Ovary (tissue), 10 donors: ENCODE measurements at places on chromosomes 2 and 18. TPM values are rescaled to one million over a fixed set of nuclear protein-coding genes. Genes with fewer than 3 reads are reported as not detected.
A peak's percentile ranks its signal among the peaks of the same experiment; 100 is the strongest.

- no peak for DNase-seq
- peaks cover 5% of the 10 kb centered on the region for H3K4me1 ChIP-seq
- H3K27ac ChIP-seq = no peak overlapping the region
These were observed 397.8 kb downstream of the NBAS start for GRCh38 chr2:15163326-15163725.

DNA sequence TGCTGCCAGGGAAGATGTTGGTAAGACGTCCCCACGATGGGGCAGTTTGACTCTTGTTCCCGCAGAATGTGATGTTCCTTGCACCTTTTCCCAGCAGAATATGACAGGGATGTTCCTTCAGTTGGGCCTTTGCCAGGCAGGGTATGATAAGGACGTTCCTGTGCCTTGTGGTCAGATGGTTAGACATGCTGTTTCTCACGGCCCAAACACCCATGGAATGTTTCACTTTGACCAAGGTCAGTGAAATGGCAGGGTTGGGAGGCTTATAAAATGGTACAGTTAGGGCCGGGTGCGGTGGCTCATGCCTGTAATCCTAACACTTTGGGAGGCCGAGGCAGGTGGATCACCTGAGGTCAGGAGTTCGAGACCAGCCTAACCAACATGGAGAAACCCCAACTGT, 40.3 kb upstream of the YPEL5 start:
- H3K36me3 ChIP-seq = no peaks in the 10 kb centered on the region
- H3K4me3 ChIP-seq = no peak overlapping the region
- H3K27ac ChIP-seq = no peak overlapping the region

- H3K4me3 ChIP-seq = peak overlapping the region; percentile 98
- H3K36me3 ChIP-seq = no peaks in the 10 kb centered on the region
- no peaks in the 10 kb centered on the region for H3K27me3 ChIP-seq
- peaks cover 12% of the 10 kb centered on the region for H3K4me1 ChIP-seq
- no peak for DNase-seq
- peak overlapping the region; percentile 86 for H3K27ac ChIP-seq
These were observed 2.4 kb downstream of the FHL2 start for GRCh38 chr2:105396254-105397024.

DNA sequence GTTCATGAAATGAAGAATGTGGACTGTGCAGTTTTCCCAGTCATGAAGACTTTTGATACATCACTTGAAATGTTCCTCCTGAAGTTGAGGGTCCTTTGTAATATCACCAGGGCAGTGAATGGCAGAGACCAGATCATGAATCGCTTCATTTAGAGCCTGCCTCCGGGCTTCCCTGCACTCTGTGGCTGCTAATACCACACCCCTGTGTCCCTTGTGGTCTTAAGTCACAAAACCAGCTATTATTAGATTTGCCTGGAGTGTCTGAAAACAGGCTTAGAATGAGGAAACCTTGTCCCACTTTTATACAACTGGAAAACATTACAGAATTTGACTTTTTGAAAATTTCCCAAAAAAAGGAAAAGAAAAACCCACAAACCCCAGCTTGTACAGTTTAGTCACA, 147.9 kb downstream of the MGAT5 start:
- peaks cover 3% of the 10 kb centered on the region for H3K4me1 ChIP-seq
- H3K27me3 ChIP-seq = no peaks in the 10 kb centered on the region
- no peak overlapping the region for H3K4me3 ChIP-seq
- no peak overlapping the region for H3K27ac ChIP-seq

DNA sequence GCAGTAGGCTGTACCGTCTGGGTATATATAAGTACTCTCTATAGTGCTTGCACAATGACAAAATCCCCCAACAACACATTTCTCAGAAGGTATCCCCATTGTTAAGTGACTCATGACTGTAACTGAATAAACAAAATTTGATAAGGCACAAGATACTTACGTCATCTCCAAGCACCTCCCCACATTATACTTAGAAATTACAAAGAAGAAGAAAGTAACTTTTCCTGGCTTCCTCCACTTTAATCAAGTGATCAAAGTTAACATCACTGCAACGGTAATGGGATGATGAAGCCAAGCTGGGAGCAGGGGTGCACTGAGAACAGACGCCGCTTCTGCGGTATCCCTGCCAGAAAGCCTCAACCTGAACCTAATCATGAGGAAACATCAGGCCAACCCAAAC, 9.7 kb downstream of the TNS1 start:
- H3K4me3 ChIP-seq = no peak overlapping the region
- no peak overlapping the region for H3K27ac ChIP-seq
- H3K36me3 ChIP-seq = no peaks in the 10 kb centered on the region
- no peaks in the 10 kb centered on the region for H3K27me3 ChIP-seq
- no peak for DNase-seq
- peaks cover 36% of the 10 kb centered on the region for H3K4me1 ChIP-seq

DNA sequence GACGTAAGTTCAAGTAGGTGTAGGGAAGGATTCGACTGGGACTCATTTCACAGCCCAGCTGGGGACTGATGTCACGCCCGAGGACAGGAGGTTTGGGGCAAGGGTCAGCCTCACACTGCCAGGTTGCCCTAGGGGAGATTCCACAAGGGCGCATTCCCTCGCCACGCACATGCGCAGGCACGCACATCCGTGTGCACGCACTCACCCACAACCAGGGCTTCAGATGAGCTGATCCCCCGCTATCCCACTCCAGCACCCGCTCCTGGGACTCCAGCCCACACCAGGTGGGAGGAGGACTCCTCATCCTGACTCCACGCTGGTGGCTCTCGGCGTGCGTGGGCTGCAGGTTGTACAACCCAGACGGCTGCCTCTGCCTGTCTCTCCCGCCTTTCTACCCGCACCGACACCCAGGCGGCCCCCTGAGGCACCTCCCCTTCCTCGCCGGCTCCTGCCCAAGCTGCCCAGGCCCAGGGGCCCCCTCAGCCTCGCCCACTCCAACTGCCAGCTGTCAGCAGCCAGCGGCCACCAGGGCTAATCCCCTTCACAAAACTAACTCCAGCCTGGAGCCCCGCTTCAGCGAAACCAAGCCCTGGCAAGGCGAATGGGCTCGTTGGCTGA, 47.8 kb upstream of the FOSL2 start:
- H3K4me1 ChIP-seq = peaks cover 10% of the 10 kb centered on the region
- no peaks in the 10 kb centered on the region for H3K27me3 ChIP-seq
- H3K4me3 ChIP-seq = no peak overlapping the region
- H3K36me3 ChIP-seq = no peaks in the 10 kb centered on the region

DNA sequence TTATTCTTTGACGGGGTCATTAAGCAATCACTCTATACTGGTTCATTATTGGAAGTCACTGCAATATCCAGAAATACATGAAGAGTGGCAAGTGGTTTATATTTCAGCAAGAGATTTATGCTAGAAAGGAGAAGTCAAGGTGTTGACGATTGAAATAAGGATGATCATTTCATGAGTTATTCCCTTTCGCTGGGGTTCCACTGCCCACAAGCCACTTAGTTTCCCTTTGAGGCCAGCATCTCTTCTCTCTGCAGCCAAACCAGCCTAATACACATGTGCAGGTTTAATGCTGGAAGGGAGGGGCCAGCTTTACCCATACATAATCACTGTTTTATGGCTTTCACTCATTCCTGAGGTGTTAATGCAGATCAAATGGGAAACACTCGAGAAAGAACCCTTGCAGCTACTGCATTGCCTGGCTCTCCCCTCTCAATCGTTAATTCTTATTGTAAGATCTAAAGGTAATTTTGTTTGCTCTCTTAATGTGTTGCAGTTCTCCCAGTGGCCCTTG, 108.4 kb downstream of the MEIS1 start:
- DNase-seq = no peak
- no peak overlapping the region for H3K4me3 ChIP-seq
- peaks cover 6% of the 10 kb centered on the region for H3K4me1 ChIP-seq

DNA sequence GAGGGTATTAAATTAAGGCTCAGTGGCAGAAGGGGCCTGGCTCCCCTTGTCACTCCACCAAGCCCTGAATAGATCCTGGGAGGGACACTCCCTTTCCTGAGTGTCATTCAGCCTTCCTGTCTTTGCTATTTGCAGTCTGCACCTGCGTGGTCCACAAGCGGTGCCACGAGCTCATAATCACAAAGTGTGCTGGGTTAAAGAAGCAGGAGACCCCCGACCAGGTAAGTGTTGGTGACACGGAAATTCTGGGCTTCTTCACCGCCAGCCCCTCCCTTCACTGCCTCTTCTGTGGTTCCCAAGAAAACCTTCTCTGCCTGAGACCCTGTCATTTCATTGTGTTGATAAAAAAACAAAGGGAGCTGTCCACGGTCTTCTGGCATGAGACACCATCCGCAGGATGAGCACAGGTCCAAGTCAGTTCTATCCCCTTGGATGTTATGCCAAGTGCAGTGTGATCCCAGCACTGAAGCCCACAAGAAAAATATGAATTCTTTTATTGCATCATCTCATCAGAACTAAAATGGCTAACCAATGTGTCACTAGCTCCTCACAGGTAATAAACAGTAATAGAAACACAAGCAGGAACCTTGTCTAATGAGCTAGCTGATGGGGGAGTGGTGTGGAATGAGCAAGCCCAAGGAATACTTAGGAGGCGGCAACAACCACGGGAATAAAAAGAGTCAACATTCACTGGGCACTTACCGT, 316.9 kb upstream of the EPAS1 start:
- no peaks in the 10 kb centered on the region for H3K4me1 ChIP-seq
- H3K36me3 ChIP-seq = no peaks in the 10 kb centered on the region
- no peak overlapping the region for H3K4me3 ChIP-seq
- H3K27me3 ChIP-seq = no peaks in the 10 kb centered on the region

DNA sequence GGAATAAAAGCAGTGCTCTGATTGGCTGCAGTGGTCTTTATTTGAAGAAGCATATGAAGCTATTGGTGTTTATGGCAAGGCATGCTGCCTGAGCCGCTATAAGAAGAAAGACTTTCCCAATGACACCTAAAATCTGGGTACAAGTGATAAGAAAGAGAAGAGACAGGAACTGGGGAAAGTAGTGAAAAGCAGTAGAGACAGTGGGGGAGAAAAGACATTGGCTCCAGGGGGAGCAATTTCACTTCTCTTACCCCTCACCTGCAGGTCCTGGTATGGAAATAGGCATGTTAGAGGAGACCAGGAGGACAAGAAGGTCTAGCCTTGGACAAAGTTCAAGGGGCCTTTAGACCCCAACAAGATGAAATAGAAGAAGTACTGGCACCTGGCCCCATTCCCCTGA, 47.1 kb downstream of the PLCL1 start:
- no peaks in the 10 kb centered on the region for H3K36me3 ChIP-seq
- H3K4me1 ChIP-seq = peaks cover 9% of the 10 kb centered on the region
- no peak overlapping the region for H3K27ac ChIP-seq
- no peaks in the 10 kb centered on the region for H3K27me3 ChIP-seq
- no peak overlapping the region for H3K4me3 ChIP-seq
- no peak for DNase-seq

GRCh38 chr2:212711856-212712255, 173.3 kb upstream of the ERBB4 start:
- H3K36me3 ChIP-seq = no peaks in the 10 kb centered on the region
- H3K4me1 ChIP-seq = no peaks in the 10 kb centered on the region
- no peak overlapping the region for H3K27ac ChIP-seq

DNA sequence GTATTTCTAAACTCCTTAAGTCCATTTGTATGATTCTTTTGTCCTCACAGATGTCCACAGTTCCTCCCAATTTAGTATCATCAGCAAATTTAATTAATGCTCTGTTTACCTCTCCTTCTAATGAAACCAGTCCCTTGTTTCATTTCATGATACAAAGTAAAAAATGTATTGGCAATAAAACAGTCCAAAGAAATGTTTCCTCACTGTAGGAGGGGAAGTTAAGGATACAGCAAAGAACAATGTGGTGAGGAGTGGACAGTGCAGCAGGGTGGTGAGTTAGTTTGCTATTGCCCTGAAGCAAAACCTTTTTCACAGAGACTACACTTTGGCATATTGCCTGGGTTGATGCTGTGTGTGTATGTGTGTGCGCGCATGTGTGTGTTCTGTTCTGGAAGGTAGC, 401.5 kb downstream of the ARHGAP15 start:
- H3K4me3 ChIP-seq = no peak overlapping the region
- H3K4me1 ChIP-seq = peaks cover 3% of the 10 kb centered on the region
- H3K27ac ChIP-seq = no peak overlapping the region

DNA sequence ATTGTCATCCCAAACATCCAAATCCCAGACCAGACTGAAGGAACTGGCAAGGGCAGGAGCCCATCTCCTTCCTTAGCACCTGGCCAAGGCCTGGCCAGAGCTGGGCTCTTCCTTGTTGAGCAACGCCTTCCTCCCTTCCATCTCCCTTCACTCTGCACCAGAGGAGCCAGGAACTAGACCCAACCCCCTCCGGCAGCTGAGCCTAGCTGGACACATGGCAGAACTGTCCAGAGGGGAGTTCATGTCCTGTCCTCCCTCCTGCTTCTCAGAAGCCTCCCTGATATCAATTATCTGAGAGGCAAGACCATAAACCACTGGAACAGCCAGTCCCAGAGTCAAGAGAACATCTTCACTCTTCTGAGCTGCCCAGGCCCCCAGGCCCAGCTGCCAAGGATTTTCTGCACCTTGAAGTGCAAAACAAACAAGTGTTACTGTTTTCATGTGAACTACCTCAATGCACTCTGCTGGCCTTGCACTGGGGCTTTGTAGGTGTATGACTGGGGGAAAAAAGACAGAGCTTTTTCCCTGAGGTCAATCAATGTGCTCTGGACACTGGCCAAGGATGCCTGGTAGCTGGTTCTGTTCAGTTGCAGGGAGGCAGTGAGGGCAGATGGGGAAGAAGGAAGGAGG, 107.6 kb upstream of the MSH6 start:
- no peaks in the 10 kb centered on the region for H3K36me3 ChIP-seq
- DNase-seq = no peak
- no peak overlapping the region for H3K4me3 ChIP-seq
- no peak overlapping the region for H3K27ac ChIP-seq

DNA sequence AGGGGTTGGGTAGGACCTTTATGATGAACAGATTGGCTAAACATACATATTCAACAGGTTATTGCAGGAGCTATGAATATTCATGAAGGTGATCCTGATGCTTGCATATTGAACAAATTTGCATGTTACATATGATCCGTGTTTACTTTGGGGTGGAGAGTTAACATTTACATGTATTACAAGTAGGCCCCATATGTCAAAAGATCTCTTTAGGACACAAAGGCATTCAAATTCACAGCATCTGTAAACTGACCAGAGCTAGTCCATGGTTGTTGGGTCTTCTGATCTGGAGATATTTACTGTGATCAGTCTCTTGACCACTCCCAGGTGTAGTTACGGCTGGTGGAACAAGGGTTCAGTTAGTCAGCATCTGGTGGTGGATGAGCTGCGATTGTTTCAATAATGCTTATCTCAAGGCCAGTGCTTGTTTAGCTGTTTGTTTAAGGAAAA, 80.4 kb downstream of the PMAIP1 start:
- H3K27ac ChIP-seq = no peak overlapping the region
- H3K27me3 ChIP-seq = no peaks in the 10 kb centered on the region
- DNase-seq = no peak
- no peak overlapping the region for H3K4me3 ChIP-seq

The HYCC2 gene
- 18.1 TPM for total RNA-seq

The ZAP70 gene
- total RNA-seq = 1.5 TPM

The CYP27A1 gene
- total RNA-seq = 31.7 TPM

The PJVK gene
- 6.7 TPM for total RNA-seq

The NYAP2 gene
- not detected for total RNA-seq

The CFC1 gene
- total RNA-seq = not detected

The GFPT1 gene
- 36.2 TPM for total RNA-seq

The RBM43 gene
- 14.7 TPM for total RNA-seq

The RIT2 gene
- not detected for total RNA-seq

The KCNK3 gene
- 5.2 TPM for total RNA-seq

The ABCG8 gene
- not detected for total RNA-seq

The MTHFD2 gene
- 18.8 TPM for total RNA-seq

The CKAP2L gene
- total RNA-seq = not detected

The AQP12B gene
- not detected for total RNA-seq
